Omental fat pad (tissue), 4 donors: ENCODE measurements at places on chromosomes 1 and 21.
A peak's percentile ranks its signal among the peaks of the same experiment; 100 is the strongest.

GRCh38 chr1:39955547-39956539 lies 898 bp downstream of the MFSD2A start:
- no peak for DNase-seq

- DNase-seq = no peak
These were observed 6.7 kb downstream of the TBX15 start for GRCh38 chr1:118981436-118981835.

GRCh38 chr21:33080776-33081175 lies 10.8 kb downstream of the OLIG1 start:
- DNase-seq = no peak

DNA sequence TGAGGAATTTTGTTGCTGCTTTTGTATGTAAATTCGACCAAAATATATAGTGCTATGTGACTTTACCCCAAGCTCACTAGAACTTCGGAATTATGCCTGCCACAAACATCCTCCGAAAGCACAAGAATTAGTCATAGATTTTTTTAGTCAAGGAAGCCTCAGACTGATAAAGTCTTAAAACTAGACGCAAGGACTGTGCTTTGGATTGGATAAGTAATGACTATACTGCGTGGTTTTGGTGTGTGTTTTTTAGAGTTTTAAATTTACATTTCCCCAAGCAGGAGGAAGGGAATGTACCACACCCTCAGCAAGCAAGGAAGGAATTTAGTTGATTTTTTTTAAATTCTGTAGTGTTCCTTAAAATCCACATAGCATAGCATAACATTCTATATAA lies 10.3 kb downstream of the WLS start:
- DNase-seq = no peak

GRCh38 chr21:46124083-46124925 lies 26.4 kb downstream of the COL6A2 start:
- peak; percentile 14 for DNase-seq

DNA sequence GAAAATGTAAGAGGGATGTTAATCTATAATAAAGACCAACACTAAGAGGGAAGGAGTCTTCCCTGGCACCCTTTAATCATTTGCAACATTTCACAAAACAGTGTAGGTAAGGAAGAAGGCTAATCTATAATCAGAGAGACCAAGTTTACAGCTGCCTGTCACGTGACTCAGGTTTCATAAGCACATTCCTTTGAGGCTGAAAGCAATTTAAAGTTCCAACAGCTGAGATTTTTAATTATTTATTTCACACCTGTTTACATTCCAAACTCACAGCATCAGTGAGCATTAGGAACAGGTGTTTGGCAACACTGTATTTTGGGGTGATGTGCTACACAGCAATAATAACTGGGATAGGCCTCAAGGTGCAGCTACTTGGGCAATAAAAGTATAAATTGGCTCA lies 75.7 kb upstream of the PGBD5 start:
- no peak for DNase-seq
